ENCODE measurements at places on chromosomes 7 and 10.

- DNase-seq = no peak
Measured at GRCh38 chr10:84341538-84341856, 13.1 kb downstream of the CCSER2 start.

DNA sequence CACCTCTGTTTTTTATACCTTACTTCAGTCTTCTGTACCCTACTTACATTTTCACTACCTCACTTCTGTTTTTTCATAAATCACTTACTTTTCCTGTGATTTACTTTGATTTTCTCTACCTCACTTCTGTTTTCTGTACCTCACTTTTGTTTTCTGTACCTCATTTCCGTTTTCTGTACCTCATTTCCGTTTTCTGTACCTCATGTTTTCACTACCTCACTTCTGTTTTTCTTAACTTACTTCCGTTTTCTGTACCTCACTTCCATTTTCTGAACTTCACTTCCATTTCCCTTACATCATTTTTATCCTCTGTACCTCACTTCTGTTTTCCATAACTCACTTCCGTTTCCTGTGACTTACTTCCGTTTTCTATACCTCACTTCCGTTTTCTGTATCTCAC lies 492.0 kb upstream of the AKR1E2 start:
- no peak for DNase-seq

- no peak for DNase-seq
Measured at GRCh38 chr7:142487124-142487523, 229.3 kb upstream of the PRSS58 start.

- no peak for DNase-seq
Measured at GRCh38 chr7:33698692-33699128, 206.6 kb upstream of the BMPER start.

GRCh38 chr10:63227207-63227895 lies 94.2 kb downstream of the NRBF2 start:
- no peak for DNase-seq

- DNase-seq = no peak
Measured at GRCh38 chr10:114286921-114287320, 47.9 kb downstream of the VWA2 start.

GRCh38 chr7:30199271-30199670 lies 64.5 kb downstream of the MTURN start:
- no peak for DNase-seq

DNA sequence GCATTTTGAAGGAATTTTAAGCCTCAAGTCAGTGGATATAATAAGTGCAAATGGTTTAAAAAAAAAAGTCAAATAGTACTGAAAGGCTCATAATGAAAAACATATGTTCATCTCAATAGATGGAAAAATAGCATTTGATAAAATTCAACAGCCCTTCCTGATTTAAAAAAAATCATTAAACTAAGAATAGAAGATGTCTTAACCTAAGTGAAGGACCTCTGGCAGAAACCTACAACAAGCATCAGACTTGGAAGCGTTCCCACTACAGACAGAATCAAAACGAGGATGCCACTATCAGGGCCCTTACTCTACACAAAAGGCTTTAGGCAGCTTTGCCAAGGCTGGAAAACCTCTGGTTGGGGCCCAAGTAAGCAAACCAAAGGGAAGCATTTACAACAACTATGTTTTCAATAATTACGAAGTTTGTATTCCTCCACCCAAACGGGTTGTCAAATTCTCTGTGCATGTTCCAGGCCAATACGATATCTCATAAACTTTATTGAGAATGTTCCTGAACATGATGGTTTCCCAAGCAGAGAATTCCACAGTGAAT lies 45.1 kb downstream of the CYTH3 start:
- DNase-seq = no peak

DNA sequence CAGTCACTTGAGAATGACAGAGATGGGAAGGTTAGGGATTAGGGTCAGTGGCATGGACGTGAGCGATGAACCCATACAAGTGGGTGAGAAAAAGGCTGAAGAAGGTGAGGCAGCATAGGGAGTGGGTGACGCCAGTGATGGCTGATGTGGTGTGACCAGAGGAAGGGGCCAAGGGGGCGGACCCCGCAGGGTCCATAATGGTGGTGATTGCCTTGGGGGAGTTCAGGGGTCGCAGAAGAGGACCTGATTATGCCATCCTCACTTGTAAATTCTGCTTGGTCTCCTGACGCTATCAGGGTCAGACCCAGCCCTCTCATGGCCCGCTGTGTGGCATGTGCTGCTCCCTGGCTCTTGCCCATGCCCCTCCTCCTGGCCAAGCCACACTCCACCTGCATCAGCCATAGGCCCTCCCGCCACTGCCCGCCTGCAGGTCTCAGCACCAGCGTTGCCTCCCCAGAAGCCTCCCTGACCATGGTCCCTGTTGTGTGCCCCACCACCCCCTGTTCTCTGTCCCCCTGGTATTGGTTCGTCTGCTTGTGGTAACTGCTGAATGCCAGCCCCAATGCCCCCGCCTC lies 235.7 kb downstream of the EBF3 start:
- no peak for DNase-seq

DNA sequence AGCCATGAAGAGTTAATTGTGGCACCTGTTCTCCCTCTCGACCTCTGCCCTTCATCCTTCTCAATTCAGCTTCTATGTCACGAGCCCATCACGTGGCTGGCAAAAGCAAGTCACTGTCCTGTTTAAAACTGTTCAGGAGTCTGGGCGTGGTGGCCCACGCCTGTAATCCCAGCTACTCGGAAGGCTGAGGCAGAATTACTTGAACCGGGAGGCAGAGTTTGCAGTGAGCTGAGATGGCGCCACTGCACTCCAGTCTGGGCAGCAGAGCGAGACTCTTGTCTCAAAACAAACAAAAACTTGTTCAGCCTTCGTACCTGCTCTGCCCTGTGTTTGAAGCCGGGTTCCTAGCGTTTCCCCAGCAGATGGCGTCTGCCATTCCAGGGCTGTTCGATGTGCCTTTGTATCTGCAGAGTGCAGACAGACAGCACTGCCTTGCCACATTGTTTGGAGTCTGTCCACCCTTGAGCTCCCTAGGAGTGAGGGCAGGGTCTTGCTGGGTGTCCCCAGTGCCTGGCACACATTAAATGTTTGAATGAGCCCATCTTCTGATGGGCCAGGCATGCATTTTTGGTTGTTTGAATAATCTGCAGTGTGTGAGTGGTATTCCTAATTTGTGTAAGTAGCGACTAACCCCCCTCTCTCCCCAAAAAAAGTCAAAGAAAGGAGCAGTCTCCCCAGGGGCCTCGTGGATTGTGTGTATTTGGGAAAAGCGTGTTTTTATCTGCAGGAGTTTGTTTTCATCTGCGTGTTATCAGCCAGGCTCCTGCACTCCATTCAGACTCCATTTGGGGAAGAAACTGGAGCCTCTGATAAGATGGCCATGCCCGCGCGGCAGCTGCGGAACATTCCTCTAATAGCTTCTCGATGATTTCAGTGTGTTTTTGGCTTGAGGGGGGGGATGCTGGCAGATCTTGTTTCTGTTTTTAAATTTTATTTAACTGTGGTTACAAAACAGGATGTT lies 61.2 kb downstream of the DNAJB6 start:
- DNase-seq = no peak

- DNase-seq = no peak
Measured at GRCh38 chr10:103367379-103367781, 396 bp upstream of the TAF5 start.

DNA sequence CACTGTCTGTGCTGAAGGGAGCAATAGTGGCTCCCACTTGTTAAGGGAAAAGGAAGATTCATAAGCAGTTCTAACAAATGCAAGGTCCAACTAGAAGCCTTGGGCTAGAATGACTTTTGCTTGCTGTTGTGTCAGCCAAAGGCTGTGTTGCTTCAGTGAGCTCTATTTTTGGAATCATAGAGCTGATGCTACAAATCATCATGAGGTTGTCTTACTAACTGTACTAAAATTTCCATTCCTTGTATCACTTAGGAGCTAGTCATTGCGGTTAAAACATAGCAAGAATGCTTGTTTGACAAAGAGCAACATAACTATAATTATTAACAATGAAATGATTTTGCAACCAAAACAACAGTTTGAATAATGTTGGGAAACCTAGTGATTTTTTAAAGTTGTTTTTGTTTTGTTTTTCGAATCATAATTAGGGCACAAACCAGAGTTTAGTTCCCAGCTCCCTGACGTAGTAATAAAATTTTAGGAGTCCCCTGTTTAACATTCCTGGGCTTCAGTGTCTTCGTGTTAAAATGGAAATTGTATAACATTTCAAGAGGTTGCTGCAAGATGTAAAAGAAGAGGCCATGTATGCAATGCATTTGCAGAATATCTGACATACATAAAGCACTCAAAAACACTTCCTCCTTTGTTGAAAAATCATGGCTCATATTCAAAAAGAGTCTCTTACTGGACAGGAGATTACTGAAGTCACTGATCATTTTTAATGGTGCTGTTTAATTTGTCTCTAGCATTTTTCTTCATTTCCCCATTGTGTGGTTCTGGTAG lies 183.4 kb downstream of the MACC1 start:
- DNase-seq = no peak

GRCh38 chr7:66255534-66256100 lies 50.5 kb downstream of the TPST1 start:
- DNase-seq = no peak

GRCh38 chr7:73436031-73436929 lies 2.7 kb downstream of the FZD9 start:
- DNase-seq = no peak

DNA sequence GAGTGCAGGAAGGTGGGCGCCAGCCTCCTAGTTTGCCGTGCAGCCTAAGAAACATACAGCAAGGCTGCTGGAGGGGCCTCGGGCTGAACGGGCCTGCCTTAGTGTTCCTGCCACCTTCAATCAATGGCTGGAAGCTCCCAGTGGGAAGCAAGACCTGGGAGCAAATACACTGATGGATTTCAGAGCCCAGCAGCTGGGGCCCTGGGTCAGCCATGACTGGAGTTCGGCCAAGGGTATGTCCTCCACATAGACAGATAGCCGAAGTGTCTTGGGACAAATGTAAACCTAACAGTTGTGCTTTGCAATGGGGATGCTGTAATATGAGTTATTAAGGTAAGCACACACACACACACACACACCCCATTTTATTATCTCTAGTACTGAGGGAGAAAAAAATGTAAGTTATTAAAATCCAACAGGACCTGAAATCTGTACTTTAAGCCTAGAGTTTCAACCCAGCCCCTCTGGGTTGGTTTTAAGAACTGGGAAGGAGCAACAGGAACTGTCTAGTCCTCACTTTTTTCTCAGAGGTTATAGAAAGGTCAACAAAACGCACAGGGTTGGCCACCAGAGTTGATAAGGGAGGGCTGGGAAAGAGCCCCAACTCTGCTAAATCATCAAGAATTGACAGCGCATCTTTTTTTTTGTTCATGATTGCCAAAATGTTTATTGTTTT lies 50.0 kb upstream of the CELF2 start:
- DNase-seq = no peak

- no peak for DNase-seq
Measured at GRCh38 chr10:30435073-30435422, 1.1 kb downstream of the MAP3K8 start.

DNA sequence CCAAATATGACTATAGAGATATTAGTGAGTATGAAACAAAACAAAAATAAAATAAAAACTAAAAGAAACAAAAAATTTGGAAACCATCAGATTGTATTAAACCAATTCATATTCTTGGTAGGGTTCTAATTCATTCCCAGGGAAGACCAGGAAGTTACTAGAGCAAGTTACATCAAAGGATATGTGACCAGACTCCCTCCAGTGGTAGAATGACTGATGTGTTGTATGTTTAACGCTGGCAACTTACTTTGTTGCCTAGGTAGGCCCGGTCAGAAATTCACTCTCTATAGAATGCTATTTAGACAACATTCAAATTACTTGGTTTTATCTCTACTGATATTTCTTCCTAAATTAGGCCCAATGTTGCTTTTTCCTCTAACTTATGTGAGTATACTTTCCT lies 5.2 kb downstream of the PHYHIPL start:
- no peak for DNase-seq

GRCh38 chr10:97771913-97772823 lies at the start of gene SFRP5:
TSS of gene SFRP5 (minus strand) at chr10:97771999. CDS start at chr10:97771833, 166 bp downstream.
- DNase-seq = no peak

DNA sequence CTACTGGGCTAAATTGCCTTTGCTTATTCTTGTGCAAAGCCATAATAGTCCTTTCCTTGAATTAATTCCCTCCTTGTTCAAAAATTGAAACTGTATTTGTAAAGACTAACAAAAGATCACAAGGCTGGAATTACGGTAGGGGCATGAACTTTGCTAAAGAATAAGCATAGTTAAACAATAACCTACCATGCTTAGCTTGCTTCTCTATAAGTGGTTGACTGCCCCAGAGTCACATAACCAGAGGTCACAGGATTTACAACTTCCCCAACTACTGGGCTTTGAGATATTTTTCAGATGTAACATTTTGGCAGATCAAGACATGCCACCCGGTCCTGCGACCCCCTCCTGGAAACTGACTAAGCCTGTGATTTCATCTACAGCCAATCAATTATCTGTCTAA lies 181.4 kb downstream of the GPAM start:
- DNase-seq = no peak

DNA sequence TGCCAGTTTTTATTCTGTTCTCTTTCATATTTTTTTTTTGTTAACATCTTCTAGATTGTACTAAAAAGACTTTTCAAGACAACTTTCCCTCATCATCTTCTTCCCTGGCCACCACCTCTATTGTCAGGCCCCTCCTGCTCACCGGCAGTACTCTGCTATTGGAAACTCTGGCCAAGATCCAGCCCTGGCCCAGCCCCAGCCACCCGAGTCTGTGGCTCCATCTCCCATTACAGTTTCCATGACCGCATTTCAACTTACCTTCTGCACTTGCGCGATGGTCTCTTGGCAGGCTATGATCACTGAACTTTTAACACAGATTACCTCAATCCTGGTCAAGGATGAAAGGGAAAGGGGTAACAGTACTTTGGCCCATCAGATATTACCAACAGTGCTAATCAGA lies 137.7 kb upstream of the POM121L12 start:
- DNase-seq = no peak

DNA sequence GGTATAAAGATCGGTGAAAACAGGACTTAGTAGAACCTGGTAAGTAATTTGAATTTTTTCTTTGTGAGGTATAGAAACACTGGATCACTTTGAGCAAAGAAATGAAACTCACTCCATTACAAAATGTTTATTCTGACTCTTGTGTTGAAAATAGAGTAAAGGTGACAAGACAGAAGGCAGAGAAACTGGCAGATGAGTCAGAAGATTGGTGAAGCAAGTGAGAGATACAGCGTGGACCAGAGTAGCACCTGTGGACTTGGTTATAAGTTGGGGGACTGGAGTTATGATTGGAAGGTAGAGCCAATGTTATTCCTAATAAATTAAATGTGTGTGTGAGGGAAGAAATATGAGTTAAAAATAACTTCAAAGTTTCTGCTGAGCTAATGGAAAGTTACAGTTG lies 620.9 kb downstream of the ZWINT start:
- DNase-seq = no peak

Data from RWPE2 (cell line).